ENCODE measurements at places on chromosomes 7 and 10. TPM values are rescaled to one million over a fixed set of nuclear protein-coding genes. Genes with fewer than 3 reads are reported as not detected.

The LIPN gene
- not detected for total RNA-seq

The PDZD7 gene
- 1.3 TPM for total RNA-seq

The CUZD1 gene
- total RNA-seq: 0.18 TPM

The NAT16 gene
- not detected for total RNA-seq

The PLEKHS1 gene
- not detected for total RNA-seq

The FGL2 gene
- 0.97 TPM for total RNA-seq

The TMEM248 gene
- 82.7 TPM for total RNA-seq

The NIPSNAP2 gene
- 46.2 TPM for total RNA-seq

The RET gene
- total RNA-seq: under 0.01 TPM

The TAS2R5 gene
- total RNA-seq: 0.16 TPM

Measured in cardiac atrium fibroblast (primary cell).